Motor neuron (in vitro differentiated cells): ENCODE measurements at places on chromosomes 4 and X. TPM values are rescaled to one million over a fixed set of nuclear protein-coding genes. Genes with fewer than 3 reads are reported as not detected.
A peak's percentile ranks its signal among the peaks of the same experiment; 100 is the strongest.

Gene MAGEA9B
- total RNA-seq: 0.14 and 0.21 TPM in 2 replicates

Gene EMCN
- total RNA-seq: 0.24 and 0.49 TPM in 2 replicates

DNA sequence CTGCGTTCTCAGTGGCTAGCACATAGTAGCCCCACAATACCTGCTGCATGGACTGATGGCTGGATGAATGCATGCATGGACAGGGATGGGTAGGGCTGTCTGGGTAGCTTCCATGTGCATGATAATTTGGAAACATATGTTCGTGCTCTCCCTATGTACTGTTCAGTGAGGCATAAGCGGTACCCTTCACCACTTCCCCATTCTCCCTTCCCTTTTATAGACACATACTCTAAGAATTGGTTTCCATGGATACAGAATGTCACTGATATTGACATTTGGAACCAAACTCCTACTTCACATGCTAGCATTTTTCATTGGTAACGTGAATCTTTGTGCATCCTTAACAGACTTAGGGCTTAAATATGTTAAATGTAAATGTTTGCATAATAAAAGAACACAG is 20.4 kb downstream of the USP46 start:
- ATAC-seq: no peak

DNA sequence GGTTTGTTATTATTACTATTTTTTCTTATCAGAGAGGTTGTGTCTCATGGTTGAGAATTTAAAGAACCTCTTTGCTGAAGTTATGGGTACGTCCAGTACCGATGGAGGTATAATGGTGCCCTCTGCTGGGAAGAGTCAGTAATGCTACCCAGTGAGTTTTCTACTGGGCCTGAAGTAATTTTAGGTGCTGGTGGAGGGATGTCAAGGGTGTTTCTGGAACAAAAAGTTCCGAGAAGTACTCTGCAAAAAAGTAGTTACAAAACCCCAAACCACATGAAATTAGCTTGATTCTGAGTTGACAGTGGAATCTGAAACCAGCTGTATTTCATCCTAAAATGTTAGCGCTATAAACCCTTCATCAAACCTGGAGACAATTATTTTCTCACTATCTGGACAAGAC is 102.5 kb upstream of the MID1 start:
- ATAC-seq: peak; percentile 53

DNA sequence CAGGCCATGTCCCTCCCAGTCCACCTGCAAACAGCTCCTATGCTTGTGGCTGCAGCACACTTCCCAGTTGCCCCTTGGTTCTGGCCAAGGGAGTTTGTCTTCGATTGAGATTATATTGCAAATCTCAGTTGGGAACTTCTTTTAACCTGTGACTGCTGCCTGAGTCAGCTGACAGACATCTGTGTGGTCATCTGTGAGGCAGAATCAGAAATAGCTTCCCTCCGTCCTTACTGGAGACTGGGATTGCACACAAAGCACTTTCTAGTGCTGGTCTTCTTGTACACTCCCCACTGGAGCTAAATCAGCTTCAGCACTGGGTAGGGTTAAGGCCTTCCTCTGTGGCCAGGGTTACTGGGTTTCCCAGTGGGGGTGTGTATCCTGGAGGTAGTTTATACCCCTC is 34.3 kb downstream of the ZNF330 start:
- ATAC-seq: no peak

DNA sequence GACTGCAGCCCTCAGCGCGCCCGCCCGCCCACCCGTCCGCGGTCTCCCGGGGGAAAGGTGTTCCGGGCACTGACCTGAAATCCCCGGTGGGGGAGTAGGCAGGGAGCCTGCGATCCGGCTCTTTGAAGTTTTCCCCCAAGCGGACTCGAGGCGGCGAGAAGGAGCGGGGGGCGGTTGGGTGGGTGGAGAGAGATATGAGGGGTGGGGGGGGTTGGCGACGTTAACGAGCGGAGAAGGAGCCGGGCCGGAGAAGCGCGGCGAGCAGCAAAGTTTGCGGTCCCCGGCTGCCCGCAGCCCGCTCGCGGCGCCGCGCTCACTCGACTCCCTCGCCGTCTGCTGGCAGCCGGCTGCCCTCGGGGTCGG is 636 bp downstream of the BCOR start:
- no peak for ATAC-seq

GRCh38 chr4:76559236-76560071 is 124.4 kb downstream of the SHROOM3 start:
- no peak for ATAC-seq

DNA sequence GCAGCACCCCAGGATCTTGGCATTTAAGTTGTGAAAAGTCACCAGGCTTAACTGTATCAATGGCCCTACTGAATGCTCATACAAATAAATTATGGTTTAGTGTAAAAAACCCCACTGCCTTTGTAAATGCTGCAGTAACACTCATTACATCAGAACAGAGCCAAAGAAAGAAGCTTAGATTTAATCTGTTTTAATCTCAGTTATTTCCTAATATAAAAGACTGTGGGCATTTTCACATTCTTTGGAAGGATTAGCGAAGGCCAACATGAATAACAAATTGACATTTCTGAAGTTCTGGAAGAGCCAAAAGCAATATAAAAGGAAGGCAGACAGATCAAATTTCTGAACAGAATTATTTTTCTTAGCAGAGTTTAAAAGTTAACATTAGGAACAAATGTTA is 140.0 kb upstream of the HCCS start:
- ATAC-seq: no peak

DNA sequence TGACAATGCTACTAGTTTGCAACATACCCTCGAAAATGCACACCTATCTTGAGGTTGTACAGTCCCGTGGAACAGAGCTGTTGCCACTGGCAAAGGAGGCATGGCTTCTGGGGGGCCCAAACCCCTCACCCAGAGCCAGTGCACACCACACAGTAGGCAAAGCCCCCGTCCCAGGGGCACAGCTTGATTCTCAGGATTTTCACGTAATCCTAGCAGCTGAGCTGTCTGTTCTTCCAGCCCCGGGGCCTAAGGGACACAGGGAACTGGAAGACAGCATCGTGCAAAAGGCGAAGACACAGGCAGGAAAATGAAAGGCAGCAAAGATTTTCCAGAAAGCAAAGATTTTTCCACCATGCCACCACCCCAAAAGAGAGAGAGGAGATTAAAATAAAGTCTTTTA is 77.2 kb downstream of the JAKMIP1 start:
- ATAC-seq: no peak

- no peak for ATAC-seq
These were observed 269.2 kb downstream of the CBLL2 start for GRCh38 chrX:22541926-22542325.

DNA sequence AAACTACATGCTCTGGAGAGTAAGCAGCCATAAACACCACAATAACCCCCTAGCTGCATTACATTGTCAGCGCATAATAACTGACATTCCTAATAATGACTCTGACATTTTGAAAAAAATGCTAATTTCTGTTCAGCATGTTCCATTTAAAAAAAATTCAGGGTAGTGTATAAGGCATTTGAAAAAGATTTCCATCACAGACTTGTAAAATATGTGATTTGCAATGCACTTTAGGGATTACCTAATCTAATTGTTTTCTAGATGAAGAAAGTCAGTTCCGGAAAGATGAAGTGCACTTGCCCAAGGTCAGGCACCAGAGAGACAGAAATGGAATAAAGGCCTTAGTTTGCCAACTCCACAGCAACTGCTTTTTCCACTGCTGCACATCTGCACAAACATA is 55.3 kb downstream of the FANCB start:
- ATAC-seq: no peak
